Amygdala (tissue), 56 donors: ENCODE measurements at places on chromosomes 11 and 22.

GRCh38 chr22:46018859-46019258 is 41.9 kb upstream of the WNT7B start:
- no peak for DNase-seq

DNA sequence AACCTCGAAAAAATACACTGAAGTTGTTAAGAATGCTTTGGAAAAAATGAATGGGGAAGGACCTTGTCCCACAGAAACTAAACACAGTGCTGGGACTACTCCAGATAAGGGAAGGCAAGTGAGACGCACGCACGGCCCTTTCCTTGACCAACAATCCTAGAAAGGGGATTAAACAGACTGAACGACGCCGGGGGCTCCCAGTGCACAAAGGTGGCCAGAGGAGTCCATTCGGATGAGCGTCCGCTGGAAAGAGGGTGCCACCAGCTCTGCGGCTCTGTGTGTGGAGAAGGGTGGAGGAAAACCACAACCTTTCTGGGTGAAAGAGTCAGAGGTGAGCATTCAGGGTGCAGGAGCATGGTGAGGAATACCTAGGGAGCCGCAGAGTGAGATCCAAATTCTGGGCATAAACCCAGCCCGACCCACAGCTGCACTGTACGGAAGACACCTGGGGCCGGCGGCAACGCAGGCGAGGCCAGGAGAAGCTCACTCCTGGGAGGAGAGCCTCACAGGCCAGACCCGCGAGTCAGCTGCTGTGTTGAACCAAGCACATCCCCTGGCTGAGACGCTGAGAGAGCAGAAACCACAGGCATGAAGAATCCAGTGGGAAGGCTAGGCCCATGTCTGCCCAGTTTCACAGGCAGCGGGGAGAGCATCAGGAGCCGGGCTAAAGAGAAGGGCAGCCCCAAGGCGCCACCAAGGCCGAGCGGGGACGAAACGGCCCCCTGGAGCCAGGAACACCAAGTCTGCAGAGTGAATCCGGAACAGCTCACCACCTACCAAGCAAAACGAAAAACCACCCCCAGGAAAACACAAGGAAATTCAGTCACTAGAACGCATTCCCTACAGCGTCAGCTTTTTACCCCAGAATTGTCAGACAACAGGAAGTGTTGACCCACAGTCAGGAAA is 177.1 kb downstream of the BRD1 start:
- no peak for DNase-seq

- DNase-seq = no peak
These were observed 793.5 kb upstream of the CNTN5 start for GRCh38 chr11:98227278-98227677.

GRCh38 chr11:81987829-81988472 is 745.7 kb downstream of the FAM181B start:
- DNase-seq = no peak

GRCh38 chr11:96328395-96329010 is 14.5 kb downstream of the MAML2 start:
- no peak for DNase-seq

GRCh38 chr11:27041141-27041899 is 705 bp downstream of the BBOX1 start:
- peak; percentile 14 for DNase-seq

DNA sequence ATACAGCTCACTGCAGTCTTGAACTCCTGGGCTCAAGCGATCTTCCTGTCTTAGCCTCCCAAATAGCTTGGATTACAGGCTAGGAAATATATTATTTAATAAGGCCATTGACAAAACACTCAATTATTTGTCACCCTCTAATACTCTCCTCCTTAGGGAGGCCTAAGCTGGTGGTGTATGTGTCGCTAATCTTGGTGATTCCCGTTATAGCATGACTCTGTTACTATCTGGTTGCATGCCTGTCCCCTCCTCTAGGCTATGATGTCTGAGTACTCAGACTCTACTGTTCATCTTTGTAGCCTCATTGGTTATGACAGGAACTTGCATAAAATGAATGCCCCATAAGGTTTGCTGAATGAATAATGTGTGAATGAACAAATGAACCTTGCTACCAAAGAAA is 87.6 kb downstream of the USP35 start:
- DNase-seq = no peak

DNA sequence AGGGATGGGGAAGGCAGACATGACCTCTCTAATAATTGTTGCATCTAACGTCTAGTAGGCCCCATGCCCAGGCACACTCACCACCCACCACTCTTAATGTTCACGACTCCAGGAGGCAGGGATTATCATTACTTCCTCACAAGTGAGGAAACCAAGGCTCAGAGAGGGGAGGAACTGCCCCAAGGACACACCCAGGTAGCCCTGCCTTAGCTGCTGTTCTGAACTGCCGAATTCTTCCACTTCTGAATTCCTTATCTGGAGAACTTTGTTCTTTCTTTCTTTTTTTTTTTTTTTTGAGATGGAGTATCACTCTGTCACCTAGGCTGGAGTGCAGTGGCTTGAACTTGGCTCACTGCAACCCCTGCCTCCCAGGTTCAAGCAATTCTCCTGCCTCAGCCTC is 16.7 kb downstream of the SLCO2B1 start:
- DNase-seq = no peak

- no peak for DNase-seq
These were observed 81.7 kb upstream of the APOA1 start for GRCh38 chr11:116918925-116919655.

- no peak for DNase-seq
These were observed 70.2 kb downstream of the MED15 start for GRCh38 chr22:20577549-20577975.

- no peak for DNase-seq
These were observed 34.7 kb downstream of the CCDC83 start for GRCh38 chr11:85889676-85890579.

DNA sequence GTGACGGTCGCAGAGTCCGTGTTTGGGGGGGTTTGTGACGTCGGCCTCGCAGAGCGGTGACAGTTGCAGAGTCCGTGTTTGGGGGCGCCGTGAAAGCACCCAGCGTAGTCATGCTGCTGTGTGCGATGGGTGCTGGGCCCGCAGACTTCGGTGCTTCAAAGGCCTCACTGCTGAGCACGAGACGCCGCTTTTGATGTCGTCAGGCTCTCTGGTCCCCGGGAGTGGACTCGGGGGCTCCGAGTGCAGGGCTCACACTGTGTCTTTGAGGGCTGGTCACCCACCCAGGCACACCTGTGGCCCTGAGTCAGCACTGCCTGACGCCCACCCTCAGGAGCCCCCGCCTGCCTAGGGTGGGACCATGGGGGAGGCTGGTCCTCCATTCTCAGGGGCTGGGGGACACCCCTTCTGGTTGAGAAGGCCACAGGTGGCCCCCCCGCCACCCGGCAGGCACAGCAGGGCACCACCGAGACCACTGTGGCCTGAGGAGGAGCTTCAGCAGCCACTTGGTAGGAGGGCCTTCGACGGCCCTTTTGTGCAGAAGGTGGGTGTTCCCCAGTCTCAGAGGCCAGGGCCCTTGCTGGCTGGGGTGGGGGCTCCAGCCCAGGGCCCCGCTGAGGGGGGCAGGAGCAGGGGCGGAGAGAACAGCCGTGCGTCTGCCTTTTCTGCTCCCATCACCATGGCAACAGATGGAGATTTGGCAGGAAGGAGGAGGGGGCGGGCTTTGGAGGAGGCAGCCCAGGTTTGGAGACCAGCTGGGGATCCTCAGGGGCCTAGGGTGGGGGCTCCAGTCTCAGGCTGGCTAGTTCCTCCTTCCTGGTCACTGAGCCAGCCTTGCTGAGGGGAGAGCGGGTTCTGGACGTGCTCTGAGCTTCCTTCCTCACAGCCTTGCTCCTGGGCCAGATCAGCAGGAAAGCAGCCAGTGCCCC is 20.9 kb downstream of the BRSK2 start:
- no peak for DNase-seq

GRCh38 chr11:118629761-118630661 is 22.6 kb downstream of the PHLDB1 start:
- DNase-seq = no peak

GRCh38 chr11:66861038-66861773 is 4.3 kb downstream of the LRFN4 start:
- DNase-seq = no peak

- no peak for DNase-seq
These were observed 71.4 kb downstream of the EFCAB6 start for GRCh38 chr22:43740587-43741270.

DNA sequence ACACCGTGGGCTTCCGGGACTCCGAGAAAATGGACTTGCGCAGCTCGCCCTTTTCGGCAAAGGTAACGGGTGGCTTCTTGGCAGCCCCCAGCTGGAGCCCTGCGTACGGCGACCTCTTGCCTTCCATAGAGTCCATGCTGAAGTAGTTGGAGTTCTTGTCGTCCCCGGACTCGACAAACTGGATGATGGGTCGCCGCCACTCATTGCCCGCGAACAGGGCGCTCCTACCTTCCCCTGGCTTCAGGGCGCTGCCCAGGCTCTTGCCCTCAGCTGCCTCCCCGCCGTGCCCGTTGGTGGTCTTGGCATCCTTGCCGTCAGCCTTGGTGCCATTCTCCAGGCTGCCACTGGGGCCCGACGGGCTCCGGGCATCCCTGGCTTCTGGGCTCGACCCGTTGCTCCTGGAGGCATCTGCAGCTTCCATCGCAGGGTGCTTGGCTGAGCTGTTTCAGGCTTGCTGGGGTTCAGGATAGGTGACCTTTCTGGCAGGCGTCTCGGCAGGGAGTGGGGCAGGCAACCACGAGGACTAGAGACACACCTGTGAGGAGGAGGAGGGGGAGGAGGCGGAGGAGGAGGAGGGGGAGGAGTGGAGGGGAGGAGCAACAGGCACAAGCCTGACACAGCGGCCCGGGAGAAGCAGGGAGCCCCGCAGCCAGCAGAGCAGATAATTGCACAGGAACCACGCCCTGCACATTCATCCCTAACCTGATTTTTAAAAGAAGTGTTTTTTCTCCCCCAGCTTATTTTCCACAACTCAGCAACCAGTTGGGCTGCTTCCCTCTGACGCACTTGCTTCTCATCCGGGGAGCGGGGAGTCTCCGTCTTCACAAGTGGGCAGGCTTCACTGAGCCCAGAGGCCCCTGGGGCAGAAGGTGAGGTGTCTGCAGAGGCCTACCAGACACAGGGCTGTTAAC is at the start of gene TRIM29:
Gene TRIM29 (minus strand): TSS at position 503 of the 911 bp plus-strand sequence. CDS start 82 bp downstream, at position 421.
- no peak for DNase-seq

DNA sequence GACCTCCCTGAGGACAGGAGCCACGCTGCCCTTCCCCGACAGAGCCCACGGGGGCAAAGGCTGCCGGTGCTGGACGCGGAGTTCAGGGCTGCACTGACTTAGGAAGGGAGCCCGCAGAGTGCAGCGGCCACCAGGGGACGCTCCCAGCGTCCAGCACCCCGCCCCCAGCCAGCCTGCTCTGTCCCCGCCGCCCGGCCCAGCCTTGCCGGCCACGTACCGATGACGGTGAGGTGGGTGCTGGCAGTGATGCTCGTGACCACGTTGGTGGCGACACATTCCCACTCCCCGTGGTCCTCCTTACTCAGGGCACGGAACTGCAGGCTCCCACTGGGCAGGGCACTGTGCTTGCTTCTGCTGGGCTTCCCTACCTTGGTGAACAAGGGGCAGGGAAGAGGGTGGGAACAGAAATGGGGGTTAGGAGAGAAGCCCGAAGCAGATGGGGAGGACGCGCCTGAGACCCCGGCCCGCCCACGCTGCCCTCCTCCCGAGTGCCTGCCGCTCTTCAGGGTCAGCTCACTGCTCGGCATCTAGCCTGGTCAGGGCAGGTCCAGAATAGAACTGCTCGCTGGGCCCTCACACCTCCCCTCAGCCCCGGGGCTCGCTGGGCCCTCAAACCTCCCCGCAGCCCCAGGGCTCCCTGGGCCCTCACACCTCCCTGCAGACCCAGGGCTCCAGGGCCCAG is 25.9 kb downstream of the IGSF9B start:
- DNase-seq = no peak

GRCh38 chr11:84261707-84262106 is 975.5 kb upstream of the CCDC90B start:
- DNase-seq = peak; percentile 17

DNA sequence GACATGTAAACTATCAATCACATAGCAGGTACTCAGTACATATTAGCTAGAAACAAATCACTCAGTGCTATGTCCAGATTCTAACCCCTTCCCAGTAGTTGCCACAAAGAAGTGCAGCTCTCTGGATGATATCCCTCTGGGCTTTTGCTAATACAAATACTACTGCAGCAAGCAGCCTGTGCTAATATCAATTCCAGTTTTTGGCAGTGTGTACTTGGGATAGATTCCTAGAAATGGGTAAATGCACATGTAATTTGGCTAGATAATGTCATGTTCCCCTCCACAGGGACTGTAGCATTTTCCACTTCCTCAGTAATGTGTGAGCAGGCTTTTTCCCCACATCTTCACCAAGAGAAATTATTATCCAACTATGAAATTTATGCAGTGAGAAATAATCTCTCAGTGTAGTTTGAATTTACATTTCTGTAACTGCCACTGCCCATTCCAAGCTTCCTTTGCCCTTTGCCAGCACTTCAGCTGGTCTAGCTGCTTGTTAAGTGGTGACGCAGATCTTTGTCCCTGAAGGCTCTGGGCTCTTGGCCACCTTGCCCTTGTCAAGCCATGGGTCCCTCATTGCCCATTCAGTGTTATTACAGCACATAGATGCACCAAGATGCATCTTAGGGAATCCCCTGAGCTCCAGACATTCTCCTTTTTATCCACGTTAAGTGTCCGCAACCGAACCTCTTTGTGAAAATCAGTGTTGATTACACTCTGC is 107.1 kb upstream of the CLPB start:
- DNase-seq = no peak

DNA sequence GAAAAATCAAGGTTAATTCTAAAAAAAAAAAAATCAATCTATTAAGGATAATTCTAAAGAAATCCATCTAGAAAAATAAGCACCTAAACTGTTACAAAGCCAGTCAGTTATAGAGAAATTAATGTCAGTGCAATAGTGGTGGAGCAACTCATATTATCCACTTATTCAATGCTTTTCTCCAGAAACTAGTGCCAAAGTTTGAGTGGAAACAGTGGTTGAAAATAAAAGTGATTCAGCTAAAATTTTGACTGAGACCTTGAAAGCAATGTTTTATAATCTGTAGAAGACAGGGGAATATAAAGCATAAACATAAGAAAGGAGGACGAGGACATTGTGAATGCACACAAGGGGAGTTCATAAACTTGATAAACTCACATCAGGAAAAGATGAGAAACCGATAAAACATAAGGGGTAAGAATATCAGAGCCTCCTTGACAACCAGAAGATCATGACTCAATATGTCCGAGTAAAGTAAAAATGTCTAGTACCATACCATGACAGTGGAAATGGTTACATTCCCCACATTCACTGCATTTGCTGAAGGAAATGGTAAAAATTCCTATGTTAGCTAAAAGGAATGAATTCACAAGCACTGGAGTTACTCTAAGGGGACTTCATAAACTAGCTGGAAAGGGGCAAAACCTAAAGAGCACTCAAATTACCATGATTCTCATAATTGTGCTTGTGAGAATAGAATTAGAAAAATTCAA is 58.7 kb upstream of the SLC5A12 start:
- no peak for DNase-seq

GRCh38 chr22:45131749-45132148 is 32.0 kb upstream of the NUP50 start:
- peak; percentile 5 for DNase-seq

GRCh38 chr11:88402192-88402715 is 64.7 kb upstream of the CTSC start:
- DNase-seq = no peak

DNA sequence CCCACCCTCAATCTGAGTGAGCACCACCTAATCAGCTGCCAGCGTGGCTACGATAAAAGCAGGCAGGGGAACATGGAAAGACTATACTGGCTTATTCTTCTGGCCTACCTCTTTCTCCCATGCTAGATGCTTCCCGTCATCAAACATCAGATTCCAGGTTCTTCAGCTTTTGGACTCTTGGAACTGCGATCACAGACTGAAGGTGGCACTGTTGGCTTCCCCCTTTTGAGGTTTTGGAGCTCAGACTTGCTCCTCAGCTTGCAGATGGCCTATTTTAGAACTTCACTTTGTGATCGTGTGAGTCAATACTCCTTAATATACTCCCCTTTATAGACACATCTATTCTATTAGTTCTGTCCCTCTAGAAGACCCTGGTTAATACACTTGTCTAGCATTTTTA is 543.7 kb upstream of the RAG2 start:
- no peak for DNase-seq
